ENCODE measurements at places on chromosomes 1 and 21.
A peak's percentile ranks its signal among the peaks of the same experiment; 100 is the strongest.

DNA sequence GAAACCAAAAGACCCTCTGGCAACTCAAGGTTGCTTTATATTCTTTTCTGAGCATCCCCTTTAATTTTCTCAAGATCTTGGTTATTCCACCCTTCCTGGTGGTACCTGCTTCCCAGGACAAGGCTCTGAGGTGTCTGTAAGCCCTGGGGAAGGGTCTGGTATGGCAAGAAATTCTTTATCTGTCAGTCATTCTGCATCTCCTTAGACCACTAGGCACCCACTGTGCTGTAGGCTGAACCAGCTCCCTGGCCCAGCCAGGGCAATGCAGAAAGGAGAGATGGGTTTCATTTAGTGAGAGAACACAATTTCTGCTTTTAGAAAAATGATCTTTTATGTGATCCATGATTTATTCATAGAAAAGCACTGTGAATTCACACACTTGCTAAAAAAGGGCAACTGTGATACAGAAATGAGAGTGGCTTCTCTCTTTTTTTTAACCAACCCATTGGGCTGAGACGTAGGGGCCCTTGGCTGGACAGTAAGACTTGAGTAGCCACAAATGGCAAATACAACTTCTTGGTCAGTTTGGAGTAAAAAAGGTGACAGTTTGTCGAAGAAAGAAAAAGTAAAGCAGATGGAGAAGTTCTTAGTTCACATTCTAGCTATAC is 4.1 kb downstream of the UROD start:
- no peak for DNase-seq

DNA sequence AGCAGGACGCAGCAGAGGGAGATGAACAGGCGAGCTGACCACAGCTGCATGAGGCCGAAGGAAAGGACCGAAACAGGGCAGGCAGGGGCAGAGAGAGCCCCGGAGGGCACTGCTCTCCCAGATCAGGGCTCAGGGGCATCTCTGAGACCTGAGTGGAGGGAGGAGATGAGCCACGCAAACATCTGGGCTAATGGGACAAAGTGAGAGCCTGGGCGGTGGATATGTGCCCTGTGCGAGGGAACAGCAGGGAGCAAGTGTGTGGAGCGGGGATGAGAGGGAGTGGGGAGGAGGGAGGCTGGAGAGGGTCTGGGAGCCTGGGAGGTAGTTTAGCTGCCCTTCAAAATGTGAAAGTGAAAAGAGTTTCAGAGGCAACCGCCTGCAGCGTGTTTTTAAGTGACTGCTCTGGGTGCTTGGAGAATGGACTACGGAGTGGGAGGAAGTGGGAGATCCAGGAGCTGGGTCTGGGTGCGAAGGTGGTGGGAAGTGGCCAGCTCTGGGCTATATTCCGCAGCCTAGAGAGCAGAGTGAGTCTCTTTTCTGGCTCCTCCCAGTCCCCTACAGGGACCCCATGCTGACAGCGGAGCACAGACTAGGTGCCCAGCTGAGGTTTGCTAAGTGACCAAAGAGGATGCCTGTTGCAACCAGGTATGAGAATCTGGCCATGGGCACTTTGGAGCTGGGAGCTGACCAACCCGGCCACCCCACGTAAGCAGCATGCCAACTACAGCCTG is 114.6 kb upstream of the IFFO2 start:
- DNase-seq, result no peak

DNA sequence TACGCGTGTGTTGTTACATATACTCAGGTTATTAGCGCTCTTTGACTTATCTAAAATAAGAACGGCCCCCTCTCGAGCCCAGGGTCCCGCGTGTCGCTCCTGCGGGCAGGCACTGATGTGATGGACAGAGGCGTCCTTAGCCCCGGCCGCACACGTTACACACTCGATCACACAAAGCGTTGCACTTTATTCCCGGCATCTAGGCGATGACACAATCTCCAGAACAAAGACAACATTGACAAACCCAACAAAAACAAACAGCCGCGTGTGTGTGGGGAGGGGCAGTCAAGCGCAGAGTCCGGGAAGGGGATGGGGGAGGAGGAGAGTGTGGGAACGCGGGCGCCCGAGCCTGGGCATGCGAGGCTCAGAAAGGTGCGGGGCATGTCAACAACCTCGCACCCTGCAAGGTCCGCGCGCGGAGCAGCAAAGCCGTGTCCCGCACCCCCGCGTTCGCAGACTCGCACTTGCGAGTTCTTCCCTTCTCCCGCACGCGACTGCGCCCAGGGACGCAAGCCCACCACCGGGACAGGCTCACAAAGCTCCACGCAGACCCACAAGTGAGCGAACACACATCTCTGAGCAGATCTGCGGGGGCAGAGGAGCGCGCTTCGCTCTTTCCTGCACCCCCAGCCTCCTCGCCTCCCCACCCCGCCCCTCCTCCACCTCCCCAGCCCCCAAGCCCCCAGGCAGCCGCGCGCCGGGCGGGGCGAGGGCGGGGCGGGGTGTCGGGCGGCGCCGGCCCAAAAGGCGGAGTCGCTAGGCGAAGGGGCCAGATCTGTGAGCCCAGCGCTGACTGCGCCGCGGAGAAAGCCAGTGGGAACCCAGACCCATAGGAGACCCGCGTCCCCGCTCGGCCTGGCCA is at the start of gene EFNA1:
EFNA1 (plus strand) TSS at position 772 of the 862 bp plus-strand sequence. CDS start 102 bp downstream, outside the sequence.
- DNase-seq, result peak; percentile 67

DNA sequence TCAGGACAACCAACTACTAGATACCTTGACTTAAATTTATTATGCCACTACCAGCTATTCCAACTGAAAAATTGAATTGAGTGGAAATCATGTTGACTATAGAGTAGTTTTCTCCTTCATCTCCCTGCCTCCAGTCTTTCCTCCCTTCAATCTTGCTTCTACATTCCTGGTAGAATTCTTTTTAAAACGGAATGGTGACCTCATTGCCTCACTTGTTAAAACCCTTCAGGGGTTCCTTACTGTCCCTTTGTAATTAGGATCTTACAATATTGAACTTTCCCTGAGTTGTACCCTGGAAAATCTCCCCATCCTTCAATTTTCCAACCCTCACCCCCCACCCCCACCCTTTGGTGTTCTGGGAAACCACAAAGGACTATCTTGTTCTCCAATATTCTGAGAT is 82.8 kb upstream of the ZNF326 start:
- DNase-seq, result no peak

DNA sequence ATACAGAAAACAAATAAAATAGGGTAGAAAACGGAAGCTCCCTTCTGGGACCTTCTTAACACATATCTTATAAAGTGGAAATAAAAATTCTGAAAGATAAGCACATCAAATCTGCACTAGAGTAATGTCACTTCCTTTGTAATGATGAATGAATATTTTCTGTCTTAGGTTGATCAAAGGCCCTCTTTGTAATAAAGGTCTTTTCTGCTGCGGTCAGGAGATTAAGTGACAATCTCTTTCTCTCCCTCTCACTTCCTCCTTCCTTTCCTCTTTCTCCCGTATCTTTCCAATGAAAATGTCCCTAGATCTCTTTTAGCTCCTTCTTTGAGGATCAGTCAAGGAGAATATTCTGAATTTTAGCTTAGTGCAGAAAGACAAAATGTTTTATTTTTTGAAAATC is 33.8 kb downstream of the TMCO1 start:
- no peak for DNase-seq

- no peak for DNase-seq
These were observed 162.2 kb downstream of the DSCAM start for GRCh38 chr21:40684726-40685125.

DNA sequence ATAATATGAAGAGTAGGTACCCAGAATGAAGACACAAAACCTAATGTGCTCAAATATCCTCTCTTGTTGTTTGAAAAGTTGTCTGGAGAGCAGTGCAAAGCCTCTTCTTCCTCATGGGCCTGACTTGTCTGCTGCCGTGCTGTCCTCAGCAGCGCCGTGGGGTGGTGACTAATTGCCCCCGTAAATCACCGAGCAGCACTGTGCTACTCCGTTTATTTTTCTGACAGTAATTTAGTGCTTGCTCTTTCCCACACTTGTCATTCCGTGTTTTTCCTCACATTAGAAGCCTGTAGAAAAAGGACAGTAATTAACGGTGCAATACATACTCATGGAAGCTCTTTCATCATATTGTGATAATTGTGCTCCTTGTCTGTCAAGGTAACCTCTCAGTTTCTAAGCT is 114.8 kb upstream of the BARHL2 start:
- no peak for DNase-seq

- peak; percentile 34 for DNase-seq
These were observed 118.4 kb downstream of the PIGK start for GRCh38 chr1:77100875-77101274.

DNA sequence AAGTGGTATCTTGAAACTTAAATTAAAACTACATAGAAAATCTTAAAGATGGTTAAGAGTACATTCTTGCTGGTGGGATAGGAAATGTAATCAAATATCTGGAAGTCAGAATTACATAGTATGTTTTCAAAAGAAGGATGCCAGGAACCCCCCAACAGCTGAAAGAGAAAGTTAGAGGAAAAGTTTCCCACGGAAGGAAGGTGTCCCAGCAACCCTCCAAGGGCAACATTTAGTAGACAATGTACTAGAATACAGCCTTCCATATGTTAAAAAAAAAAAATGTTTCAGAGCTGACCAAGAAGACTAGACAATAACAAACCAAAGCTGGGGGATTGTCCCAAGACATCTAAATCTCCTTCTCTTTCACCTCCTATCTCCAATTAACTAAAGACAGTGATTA is 2.2 kb downstream of the DEDD start:
- DNase-seq, result no peak

GRCh38 chr1:97947695-97948094 is 26.9 kb upstream of the DPYD start:
- peak; percentile 7 for DNase-seq

DNA sequence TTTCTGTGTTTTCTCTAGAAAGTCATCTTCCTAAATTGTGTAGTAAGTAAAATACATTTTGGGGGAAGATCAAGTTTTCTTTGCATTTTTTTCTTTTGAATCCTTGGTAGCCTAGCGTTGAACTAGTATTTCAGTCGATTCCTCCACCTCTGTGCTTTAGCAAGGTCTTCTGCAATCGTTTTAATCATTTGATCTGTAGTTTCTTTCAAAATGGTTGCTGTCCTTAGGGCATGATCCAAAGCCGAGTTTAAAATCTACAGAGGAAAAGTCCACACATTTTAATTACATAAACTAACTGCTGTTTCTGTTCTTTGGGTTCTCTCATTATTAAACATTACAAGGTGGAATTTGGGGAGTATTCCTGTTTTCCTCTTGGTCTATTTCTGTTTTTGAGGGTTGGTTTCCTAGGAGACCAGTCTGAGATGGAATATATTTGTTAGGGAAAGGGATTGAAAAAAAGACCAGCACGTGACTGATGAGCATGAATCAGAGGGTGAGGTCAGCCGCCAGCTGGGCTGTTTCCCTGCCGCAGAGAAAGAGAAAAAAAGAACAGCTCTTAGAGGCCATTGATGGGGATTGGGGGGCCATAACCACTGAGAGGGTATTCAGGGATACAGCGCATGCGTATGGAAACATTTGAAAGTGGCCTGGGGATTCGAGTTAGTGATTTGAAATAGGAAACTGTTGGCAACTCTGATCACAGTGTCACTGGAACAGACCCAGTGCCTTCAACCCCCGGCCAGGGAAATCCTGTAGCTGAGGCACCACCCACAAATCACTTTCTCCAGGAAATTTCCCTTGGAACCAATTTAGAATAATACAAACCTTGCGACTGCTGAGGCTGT is 40.6 kb downstream of the AKNAD1 start:
- peak; percentile 93 for DNase-seq

DNA sequence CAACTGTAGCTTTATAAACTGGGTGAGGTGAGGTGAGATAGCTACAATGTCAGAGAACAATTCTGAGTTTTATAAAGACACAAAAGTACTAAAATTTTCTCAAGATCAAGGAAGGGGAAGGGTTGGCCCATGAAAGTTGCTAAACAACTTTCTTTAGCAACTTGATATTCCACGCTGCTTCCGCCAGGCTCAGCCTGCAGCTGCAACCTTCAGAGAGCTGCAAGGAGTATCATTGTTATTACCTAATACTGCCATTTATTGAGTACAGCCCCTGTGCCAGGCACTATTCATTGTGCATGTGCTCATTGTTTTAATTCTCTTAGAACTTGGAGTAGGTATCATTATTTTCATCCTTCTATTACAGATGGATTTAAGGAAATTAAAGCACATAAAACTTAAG is 34.1 kb upstream of the SUCO start:
- DNase-seq, result no peak

DNA sequence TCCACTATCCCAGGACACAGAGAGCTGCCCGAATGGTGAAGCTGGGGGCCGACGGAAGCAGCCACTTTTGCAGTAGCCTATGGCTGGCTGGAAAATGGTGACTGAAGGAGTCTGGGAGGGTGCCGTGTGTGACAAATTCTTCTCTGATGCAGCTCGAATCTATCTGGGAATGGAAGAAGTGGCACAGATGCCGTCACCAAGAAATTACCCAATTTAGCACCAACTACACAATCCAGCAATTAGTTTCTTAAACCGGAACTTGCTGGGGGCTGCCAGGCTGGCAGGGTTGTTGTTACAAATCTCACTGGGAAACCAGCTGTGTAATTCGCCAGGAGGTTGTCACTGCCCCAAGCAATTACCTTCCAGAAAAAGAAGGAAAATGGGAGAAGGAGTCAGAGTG is 18.0 kb downstream of the DLGAP3 start:
- DNase-seq, result no peak

GRCh38 chr21:22561946-22562345 is 1563.7 kb downstream of the NCAM2 start:
- DNase-seq, result no peak

DNA sequence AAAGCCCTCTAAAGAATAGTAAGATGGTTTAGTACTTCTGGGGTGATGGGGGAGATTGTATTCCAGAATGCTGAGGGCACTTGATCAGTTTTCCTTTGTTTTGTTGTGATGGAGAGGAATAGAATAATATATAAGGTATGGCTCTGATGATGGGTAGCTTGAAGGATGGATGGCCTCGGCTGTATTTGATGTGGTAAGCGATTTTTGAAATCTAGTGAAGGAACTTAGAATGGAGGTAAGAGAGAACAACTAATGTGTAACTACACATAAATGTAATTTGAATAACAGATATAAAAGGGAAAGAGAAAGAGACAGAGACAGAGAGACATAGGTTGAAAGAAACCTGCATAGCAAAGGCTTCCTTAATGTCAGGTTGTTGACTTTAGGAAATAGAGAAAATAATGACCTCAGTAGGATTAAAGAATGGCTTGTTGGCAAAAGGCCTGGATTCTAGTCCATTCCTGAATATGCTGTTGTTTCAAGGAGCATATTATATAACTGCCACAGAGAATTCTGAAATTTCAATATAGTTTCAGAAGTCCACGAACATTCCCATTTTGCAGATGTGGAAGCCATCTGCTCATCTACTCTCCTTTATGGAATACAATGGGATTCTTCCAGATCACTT is 58.7 kb downstream of the NIBAN1 start:
- peak; percentile 14 for DNase-seq

Measured in choroid plexus epithelial cell (primary cell).